Smooth muscle cell of the umbilical artery (primary cell): ENCODE measurements at places on chromosomes 6 and 20. TPM values are rescaled to one million over a fixed set of nuclear protein-coding genes. Genes with fewer than 3 reads are reported as not detected.

FAXC gene
- 0.59 and 2.1 TPM in 2 replicates for total RNA-seq

TMEM14B gene
- total RNA-seq: 47.6 and 82.8 TPM in 2 replicates

CDH4 gene
- total RNA-seq: 1.8 and 4.1 TPM in 2 replicates

CDKN1A gene
- 567 and 603 TPM in 2 replicates for total RNA-seq

SNX9 gene
- total RNA-seq: 26.7 and 38.0 TPM in 2 replicates
